Type B pancreatic cell (in vitro differentiated cells): ENCODE measurements at places on chromosomes 6 and 20.

- DNase-seq: no peak
These were observed 39.5 kb upstream of the CHD6 start for GRCh38 chr20:41657655-41658054.

DNA sequence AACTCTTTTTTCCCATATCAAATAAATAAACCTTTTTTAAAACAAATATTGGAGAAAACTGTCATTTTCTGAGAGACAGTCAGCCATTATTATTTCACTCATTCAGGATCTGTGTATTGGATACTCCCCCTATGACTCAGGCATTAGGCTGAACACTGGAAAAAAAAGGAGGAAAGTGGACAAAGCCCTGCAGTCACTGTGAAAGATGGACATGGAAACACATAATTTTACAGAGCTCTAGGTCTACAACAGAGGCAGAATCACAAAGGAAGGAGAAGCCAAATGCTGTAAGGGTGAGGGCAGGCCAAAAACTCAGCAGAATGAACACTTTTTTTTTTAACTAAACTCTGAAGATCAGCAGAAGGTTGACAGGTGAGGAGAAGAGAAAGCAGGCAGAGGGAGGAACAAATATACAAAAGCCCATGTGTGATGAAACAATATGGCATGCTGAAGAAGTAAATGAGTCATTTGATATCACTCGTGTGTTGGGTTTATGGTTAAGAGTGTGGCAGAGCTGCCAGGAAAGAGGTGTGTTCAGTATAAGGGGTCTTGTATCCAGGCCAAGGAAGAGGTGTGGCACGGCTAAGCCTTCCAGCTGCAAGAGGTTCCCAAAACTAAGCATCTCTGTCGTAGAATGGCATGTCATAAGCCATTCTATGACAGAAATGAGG, 39.1 kb downstream of the EPB41L2 start:
- no peak for DNase-seq

DNA sequence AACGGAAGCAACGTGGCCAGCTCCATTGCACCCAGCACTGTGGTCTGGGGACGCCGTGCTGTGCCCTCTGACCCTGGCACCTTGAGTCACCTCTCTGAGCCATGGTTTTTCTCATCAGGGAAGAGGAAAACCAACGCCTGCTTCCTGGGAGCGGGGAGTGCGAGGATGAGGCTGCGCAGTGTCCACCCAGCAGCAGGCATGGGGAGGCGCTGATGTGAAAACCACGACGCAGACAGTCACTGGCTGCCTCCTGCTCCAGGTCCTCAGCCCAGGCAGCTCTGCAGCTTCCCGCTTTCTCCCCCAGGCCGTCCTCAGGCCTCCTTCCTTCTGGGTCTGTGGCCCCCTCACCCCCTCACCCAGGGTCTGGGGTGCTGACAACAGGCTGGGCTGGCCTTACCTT, 14.0 kb downstream of the GATA5 start:
- no peak for DNase-seq

- no peak for DNase-seq
These were observed 139.4 kb downstream of the PHF3 start for GRCh38 chr6:63774961-63775360.

GRCh38 chr6:191487-192312, 100.6 kb upstream of the DUSP22 start:
- no peak for DNase-seq
